CD4-positive, alpha-beta T cell treated with Interleukin-6 for 4 hours (primary cell): ENCODE measurements at places on chromosomes 3 and 15.

GRCh38 chr3:30747771-30748281 is 141.4 kb downstream of the TGFBR2 start:
- DNase-seq, result no peak

GRCh38 chr3:127419182-127419581 is 131.3 kb upstream of the PRR20G start:
- DNase-seq, result no peak

GRCh38 chr3:5009506-5010109 is 30.4 kb downstream of the BHLHE40 start:
- DNase-seq, result no peak

DNA sequence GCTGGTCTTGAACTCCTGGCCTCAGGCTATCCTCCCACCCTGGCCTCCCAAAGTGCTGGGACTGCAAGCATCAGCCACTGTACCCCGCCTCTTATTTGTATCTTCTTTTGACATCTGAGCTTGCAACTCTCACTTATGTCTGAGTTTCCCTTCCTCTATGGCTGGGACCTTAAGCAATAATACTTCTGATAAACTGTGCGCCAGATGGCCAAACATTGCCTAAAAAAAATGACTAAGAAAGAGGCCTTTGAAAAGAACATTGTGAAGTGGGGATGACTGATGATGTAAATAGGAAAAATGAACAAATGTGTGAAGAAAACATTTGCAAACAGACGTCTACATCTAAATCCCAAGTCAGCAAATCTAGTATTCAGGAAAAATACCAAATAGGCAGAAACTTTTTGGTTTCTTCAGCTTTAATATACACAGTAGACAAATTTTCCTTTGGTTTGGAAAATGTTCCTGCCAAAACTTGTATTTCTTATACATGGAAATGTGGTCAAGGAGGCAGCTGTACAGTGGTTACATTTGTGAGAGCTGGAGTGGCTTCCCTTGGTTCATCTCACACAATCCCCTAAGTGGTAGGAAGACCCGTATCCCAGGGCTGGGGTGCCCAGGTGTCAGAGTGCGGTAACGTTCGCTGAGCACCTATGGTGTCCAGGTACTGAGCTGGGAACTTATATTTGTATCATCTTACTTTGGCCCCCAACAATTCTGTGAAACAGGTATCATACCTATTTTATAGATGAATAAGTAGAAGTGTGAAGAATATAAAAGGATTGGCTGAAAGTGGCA is 11.6 kb upstream of the TFRC start:
- DNase-seq, result no peak

- DNase-seq, result no peak
Observed at GRCh38 chr3:55143336-55143735, 215.5 kb upstream of the LRTM1 start.

DNA sequence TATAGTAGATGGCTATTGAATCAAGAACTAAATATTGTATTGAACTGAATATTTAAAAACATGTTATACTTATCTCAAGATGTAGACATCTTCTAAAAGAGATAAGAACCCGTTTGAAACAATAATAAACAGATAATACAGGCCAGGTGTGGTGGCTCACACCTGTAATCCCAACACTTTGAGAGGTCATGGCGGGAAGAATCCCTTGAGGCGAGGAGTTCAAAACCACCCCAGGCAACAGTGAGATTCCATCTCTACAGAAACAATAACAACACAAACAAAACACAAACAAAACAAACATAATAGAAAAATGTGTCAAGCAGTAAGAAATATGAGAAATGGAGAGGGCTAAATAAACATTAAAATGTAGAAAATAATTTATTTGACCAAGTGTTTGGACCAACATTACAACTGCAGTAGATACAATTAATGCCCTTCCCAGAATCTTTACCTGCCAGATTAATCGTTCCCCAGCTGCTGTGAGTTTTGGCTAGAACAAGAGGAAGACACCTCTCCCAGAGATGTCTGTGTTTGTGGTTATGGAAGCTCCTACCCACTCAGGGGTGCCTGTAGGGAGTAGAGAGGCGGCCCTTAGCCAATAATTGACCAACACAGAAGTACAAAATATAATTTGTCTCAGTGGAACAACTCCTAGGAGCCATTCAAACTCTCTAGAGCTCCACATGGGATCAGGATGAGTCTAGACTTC is 111.9 kb upstream of the AGTR1 start:
- no peak for DNase-seq

GRCh38 chr3:29942297-29942696 is 661.4 kb downstream of the RBMS3 start:
- DNase-seq, result no peak

- no peak for DNase-seq
Observed at GRCh38 chr3:184506561-184506991, 55.0 kb upstream of the EPHB3 start.

DNA sequence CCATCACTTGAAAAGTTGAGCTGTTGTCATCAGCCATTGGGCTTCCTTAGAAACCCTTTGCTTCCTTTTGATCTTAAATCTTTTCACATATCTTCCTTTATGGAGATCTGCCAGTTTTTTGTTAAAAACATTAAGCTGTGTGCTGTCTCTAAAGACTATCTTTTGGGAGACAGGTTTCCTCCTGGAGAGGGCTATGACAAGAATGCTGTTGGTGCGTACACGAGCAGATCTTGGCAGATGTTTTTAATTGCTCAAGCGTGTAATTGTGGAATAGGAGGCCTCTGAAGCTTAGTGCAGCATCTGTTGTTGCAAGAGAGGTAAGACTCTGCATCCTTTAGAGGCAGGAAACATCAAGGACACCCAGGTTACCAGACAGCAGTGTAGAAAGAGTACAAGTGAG is 56.8 kb downstream of the PHLDB2 start:
- DNase-seq, result no peak

DNA sequence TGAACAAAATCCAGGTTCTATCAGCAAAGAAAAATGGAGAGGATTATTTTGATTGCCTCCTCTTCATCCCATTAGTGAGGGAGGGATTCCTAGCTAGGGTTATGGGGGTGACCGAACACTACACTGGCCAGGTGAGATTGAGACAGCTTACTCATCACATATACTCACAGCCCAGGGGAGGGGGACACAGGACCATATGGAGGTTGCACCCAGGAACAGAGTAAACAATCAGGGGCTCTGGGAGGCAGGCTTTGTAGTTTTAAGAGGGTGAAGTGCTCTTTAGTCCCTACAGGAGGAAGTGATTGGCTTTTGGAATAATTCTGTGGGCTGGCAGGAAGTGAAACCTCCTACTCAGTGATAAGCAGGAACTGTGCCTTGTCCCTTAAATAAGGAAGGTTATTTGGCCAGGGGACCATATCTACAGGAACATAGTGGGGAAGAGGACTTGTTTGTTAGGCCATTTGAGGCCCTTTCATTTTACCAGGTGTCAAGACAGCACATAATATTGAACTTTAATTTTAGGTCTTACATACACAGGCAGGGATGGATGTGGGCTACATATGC is 17.5 kb upstream of the KCTD6 start:
- no peak for DNase-seq

DNA sequence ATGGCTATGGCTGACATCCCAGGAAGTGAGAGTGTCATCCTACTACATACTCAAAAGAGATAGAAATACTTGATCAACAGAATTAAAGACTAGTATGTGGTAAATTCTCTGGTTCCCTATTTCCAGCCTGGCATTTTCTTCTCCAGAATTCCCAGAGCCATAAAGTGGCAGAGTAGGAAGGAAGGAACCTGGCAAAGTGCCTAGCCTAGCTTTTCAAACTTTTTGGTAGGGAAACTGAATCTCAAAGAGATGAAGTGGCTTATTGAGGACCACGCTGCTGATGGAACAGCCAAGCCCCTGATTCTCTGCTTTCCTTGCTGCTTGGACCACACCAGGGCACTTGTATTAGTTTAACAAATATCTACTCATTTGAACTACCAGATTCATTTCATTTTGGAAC is 312.4 kb upstream of the RORA start:
- no peak for DNase-seq

DNA sequence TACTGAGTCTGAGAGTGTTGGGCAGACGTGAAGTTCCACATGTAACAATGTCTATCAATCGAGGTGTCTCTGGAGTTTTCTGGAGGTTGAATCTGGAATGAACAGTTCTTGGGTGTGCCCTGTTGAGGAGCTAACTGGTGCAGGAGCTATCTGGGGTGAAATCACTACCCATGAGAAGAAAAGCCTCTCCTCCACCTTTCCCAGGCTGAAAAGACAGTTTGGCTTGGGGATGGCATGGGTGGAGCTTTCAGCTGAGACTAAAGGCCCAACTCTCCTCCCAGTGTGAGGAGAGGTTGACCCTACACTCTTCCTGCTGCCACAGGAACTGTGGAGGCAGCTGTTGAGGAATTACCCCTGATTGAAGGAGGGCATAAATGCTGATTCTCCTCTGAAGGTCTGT is 54.4 kb upstream of the LRRFIP2 start:
- DNase-seq, result no peak

GRCh38 chr3:57109437-57110199 is 49.2 kb downstream of the SPATA12 start:
- no peak for DNase-seq

DNA sequence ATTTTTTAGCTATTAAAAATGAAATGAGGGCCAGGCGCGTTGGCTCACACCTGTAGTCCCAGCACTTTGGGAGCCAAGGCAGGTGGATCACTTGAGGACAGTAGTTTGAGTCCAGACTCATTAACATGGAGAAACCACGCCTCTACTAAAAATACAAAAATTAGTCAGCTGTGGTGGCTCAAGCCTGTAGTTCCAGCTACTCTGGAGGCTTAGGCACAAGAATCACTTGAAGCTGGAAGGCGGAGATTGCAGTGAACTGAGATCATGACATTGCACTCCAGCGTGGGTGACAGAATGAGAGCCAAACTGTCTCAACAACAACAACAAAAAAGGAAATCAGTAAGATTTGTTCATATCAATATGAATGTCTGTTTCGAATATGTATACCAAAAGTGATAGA is 517.1 kb downstream of the ROBO1 start:
- DNase-seq, result no peak
